ENCODE measurements at places on chromosomes 3 and 15.

GRCh38 chr3:58013973-58014649 is 5.9 kb downstream of the FLNB start:
- DNase-seq: no peak

DNA sequence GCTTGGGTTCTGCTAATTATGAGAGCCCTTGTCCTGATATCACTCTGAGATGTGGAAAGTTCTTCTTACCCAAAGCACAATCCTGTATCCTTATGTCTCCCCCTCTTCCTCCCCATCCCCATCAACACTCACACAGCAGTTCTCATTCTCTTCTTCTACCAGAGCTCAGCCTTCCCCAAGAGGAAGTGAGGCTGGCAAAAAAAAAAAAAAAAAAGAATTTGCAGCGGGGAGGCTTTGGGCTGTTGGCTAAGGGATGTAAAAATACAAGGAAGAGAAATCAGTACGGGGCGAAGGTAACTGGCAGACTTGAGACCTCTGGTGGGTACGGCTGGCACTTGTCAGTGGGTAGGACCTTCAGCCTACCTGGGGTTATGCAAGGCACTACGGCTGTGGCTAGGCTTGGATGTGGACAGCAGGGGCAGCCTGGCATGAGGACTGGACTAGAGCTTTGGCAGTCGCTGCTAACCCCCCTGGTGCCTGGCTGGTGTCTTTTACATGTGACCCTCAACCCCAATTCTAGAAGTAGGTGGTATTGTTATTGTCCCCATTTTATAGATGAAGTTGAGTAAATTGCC is 5.4 kb downstream of the VIPR1 start:
- peak; percentile 24 for DNase-seq

GRCh38 chr15:24269166-24269571 is 406.4 kb upstream of the NPAP1 start:
- DNase-seq: no peak

GRCh38 chr3:33488683-33489082 is 48.5 kb upstream of the UBP1 start:
- DNase-seq: no peak

DNA sequence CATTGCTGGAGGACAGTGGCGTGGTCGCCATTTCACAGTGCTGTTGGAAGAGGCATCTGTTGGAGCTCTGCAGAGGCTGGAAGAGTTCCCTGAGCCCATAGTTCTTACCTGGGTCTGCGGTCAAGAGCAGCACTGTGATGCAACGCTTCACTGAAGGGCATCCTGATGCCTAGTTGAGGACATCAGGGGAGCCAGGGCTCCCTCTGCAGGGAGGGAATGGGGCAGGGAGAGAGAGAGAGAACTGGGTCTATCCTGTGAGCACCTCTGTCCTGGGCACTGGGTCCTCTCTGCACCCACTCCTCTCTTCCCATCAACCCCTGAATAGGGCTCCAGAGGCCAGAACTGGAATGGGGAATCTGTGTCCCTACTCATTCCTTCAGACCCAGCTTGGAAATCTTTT is 23.9 kb upstream of the MOBP start:
- no peak for DNase-seq

GRCh38 chr3:145578471-145578870 is 582.5 kb downstream of the PLOD2 start:
- no peak for DNase-seq

GRCh38 chr3:55721716-55722484 is 234.8 kb upstream of the WNT5A start:
- no peak for DNase-seq

DNA sequence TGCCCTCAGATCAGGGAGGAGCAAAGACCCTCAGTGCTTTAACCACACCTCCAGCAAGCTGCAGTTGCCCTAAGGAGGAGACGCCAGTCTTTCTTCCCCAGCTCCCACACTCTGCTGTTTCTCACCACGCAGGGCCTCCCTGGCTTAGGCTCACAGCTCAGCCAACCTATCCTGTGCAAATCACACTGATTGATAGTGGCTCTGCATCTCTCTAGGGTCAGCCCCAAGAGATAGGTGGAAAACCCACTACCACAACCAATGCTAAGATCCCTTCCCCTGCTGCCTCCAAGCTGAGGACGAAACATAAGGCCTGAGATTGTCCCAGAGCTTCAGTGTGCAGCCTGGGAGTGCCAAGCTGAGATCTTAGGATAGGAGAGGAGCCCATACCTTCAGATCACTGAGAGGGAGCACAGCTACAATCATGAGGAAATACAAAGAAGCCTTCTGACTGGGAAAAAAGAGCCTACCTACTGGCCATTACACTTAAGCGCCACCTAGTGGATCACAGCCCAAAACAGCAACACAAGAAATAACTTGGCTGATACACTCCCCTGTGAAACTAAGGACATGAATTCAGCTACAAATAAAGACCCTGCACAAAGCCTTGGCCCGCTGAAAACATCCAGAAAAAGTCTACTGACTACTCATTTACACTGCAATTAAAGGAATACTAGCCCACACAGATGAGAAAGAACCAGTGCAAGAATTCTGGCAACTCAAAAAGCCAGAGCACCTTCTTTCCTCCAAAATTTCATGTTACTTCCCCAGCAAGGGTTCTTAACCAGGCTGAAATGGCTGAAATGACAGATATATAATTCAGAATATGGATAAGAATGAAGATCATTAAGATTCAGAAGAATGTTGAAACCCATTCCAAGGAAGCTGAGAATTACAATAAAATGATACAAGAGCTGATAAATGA is 271.5 kb upstream of the DCBLD2 start:
- peak; percentile 77 for DNase-seq

DNA sequence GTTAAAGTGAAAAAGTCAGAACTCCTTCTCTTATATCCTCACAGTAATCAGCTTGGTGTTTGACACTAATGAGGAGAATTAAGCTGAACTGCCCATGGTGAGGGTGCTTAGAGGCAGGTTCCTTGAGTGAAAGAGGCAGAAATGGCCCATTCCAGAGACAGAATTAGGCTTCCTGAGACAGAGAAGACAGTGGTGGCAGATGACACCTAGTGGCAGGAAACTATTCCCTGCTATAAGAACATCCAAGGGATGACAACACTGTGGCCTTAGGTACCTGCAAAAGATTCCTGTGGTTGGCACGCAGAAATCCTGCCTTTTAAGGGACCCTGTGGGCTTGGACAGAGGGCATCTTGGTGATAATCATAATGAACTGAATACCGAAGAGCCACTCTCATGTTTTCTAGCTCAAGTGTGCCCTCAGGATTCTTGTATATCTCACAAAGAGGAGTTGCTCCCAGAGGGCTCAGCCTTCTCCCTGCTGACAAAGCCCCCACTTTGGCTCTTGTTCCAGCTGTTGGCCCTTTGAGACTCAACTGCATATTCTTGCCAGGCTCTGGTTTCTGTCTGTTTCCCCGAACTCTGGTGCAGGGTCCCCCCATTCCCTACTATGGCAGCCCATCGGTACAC is 56.0 kb downstream of the KBTBD12 start:
- peak; percentile 51 for DNase-seq

DNA sequence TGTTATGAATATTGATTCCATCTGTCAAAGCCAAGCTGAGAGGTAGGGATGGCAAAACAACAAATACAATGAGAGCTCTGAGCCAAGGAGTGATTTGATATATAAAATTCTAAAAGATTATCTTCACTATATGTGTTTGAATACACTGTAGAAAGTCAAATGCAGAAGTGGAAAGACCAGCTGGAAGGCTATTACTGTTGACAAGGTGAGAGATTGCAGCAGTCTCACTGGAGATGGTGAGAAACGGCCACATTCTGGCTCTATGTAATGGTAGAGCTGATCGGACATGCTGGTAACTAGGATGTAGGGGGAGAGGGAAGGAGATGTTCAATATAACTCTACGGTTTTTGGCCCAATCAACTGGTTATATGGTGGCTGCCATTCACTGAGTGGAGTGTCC is 434.2 kb upstream of the SUCLG2 start:
- DNase-seq: no peak

DNA sequence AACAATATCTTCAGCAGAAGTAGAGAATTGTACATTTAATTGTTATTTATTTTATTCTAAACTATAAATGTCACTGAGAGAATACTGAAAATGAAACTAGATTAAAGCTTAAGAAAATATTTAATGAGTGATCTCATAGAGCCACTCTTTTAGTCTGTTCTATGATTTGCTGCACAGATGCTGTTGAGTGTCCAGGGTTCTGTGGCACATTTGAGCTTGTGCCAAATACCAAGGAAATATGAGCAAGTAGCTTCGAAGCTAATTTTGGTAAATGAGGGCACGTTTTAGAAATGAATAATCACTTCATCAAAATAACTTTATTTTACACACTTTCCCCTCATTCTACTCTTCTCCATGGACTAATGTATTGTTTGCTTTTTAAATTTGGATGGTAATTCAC is 53.6 kb upstream of the THRB start:
- DNase-seq: no peak

GRCh38 chr3:100269410-100270214 is 8.8 kb downstream of the TBC1D23 start:
- no peak for DNase-seq

DNA sequence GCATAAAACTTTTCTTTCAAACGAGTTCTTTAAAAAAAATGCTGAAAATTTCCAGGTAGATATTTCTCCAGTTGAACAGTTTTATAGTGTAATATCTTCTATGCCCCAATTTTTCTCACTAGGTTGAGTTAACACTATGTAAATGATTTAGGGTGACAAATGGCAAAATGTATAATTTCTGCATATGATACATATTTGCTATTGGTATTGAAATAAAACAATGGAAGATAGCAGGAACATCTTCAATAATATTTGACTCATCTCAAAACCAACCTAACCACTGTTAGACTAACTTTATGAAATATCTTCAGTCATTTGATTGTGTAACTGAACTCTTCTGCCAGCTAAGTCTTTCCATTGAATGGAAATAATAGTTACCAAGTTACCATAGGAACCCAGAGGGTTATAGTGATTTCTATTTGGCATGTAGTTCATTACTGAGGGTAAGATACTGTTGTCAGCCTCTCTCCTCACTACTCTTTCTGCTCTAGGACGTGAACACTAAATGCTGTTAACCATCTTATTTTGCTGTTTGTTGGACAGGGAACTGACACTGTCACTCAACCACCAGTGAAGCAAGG is 824.7 kb upstream of the NECTIN3 start:
- no peak for DNase-seq

DNA sequence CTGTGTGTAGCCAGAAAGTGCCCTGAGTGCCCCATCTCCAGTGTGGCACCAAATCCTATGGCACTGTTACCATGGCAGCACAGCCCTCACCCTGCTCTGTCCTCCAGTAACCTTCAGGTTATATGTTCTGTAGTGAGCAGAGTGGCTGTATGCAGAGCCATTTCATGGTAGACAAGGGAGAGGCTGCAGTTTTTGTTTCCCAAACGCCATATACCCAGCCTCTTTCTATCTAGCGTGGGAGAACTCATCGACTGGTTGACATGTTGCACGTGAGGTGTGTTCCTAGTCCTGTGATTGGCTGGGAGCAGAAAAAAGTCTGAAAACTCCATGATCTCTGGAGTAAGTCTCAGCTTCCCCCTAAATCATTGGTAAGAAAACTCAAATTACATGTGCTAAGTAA is 2.0 kb downstream of the SIDT1 start:
- DNase-seq: no peak

DNA sequence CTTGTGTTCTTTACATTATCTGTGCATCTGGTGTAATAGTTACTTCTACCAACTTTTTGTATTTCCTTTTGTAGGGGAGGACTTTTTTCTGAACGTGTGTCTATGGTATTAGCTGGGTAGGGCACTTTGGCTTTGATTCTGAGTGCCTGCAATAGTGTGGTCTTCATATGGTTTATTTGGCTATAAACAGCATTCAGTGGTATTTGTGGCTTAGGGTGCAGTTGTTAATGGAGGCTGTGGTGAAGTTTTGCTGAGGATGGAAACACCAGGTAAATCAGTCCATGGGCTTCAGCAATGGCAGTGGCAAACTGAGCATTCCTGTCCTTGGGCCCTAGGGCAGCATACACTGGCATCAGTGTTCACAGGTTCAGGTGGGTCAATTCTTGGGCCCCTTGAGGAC is 230.6 kb upstream of the CTNNB1 start:
- DNase-seq: no peak

DNA sequence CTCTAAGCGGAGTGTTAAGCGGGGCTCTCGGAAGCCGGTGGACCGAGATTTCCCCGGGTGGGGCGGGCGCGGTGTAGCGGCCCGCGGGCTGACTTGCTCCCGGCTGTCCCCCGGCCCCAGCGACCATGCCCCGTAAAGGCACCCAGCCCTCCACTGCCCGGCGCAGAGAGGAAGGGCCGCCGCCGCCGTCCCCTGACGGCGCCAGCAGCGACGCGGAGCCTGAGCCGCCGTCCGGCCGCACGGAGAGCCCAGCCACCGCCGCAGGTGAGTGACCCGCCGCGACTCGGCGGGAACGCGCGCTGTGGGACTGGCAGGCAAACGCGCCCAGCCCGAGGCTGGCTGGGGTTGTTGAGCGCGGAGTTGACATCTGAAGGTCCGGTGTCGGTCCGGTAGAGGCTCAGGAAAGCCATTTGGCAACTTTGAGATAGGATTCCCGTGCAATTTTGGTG is 1.3 kb downstream of the SMC4 start:
- DNase-seq: no peak

DNA sequence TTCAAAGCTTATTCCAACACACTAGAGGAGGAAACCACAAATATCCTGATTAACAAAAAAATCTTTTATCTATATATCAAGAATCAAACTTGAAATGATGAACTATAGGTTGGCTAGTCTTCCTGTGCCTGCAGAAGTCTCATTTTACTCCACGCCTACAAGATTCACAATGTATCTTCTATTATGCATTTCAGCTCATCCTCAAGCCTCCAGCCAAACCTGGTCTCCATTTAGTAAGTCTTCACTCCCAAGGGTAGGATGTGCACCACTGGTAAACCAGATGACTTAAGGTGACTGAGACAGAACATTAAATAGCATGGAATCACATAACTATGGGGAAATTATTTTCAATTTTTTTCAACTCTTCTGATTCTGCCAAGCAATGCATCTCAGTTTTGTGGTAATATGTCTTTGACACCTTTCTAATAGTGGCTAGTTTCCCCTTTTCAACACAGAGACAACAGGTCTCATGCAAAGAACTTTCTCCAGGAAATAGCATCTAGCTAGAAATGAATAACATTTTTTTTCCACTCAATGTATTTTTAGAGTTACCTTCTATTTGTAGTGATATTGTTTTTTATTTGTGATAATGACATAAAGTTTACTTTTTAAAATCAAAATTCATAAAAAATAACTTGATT is 166.9 kb downstream of the TNIK start:
- DNase-seq: no peak

GRCh38 chr3:9157651-9158362 is 91.6 kb downstream of the SRGAP3 start:
- no peak for DNase-seq

GRCh38 chr15:27095886-27096624 is 125.1 kb downstream of the GABRG3 start:
- DNase-seq: no peak

GRCh38 chr3:162421721-162422120 is 925.1 kb downstream of the OTOL1 start:
- DNase-seq: no peak

GRCh38 chr3:197029511-197030167 is at the start of gene MELTF:
Gene MELTF, minus strand, starts transcription at chr3:197029817. Its CDS starts 115 bp downstream, at chr3:197029702.
- DNase-seq: peak; percentile 47

Measured in Kasumi-1 (cell line).